ENCODE measurements at places on chromosomes 16 and 17.
A peak's percentile ranks its signal among the peaks of the same experiment; 100 is the strongest.

DNA sequence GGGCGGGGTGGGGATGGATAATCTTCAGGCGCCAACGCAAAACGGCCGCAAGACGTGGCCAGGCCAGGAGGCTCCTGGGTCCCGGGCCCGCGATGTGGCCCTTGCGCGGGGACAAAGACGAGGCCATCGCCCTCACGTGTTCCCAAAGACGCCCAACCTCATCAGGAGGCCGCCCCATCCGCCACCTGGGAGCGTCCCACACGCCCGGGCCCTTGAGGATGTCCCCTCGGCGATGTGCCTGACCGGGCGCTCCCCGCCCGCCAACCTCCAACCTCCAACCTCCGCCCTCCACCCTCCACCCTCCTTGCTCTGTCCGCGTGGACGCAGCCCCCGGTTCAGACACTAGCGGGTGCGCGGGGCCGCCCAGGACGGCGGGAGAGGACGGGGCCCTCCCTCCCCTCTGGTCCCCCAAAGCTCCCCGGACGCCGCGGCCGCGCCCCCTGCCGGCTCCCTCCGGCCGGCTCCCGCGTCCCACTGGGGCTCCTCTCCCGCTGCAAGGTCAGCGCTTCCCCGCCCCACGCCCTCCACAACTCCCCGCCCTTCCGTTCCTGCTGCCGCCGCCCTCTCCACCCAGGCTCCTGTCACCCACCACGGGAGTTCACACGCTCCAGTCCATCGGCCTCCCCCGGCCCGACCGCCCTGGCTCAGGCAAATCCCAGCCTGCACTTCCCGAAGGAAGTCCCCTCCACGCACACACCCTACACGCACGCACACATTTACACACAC, 250.8 kb upstream of the RPL38 start:
- DNase-seq = no peak

DNA sequence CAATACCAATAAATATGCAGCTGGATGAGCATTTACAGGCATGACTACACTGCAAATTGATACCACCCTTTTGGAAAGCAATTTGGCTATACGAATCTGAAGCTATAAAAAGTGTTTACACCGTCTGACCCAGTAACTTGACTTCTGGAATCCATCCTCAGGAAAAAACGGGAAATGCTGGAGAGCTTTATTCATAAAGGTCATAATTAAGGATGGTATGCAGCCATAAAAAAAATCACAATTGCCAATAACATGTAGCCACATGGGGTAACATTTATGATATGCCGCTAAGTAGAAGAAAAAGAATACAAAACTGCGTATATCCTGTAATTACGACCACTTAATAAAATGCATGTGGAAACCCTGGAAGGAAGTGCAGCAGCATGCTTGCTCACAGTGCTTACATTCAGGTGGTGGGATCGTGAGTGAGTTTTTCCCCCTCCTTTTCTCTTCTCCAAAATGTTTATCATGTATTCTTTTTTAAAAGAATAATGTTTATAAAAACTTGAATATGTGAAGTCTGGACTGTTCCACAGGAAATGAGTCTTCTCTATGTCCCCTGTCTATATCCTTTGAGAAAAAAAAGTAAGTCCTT, 34.2 kb downstream of the COPRS start:
- no peak for DNase-seq

GRCh38 chr16:64416216-64417005, 705.5 kb downstream of the CDH11 start:
- DNase-seq = peak; percentile 23

DNA sequence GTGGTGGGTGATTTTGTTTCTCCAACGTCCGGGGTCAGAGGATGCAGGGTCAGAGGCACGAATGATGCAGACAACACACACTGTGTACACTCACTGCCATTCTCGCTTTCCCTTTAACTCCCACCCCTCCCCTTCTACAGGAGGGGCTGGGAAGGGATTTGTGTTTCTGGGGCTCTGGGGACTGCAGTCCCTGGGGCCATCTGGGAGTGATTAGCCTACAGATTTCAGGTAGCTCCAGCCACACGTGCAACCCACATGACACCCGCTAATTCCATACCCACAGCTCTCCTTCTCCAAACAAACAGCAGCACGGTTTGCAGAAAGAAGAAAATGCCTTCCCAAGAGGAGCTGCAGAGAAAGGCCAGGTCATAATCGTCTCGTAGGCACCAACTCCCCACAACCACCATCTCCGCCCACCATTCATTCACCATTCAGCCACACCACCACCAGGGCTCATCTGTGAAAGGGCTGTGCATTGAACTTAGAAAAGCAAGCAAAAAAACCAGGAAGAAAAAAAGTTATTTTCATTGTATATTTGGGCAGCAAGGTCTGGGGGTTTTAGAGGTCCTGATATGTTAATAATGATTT, 9.4 kb upstream of the SOX9 start:
- DNase-seq = no peak

- no peak for DNase-seq
Measured at GRCh38 chr17:41013181-41013580, 4.3 kb upstream of the KRTAP3-1 start.

GRCh38 chr16:84482001-84482891, 22.2 kb downstream of the MEAK7 start:
- DNase-seq = no peak

- DNase-seq = no peak
Measured at GRCh38 chr16:19517424-19518089, 4.3 kb downstream of the GDE1 start.

- no peak for DNase-seq
Measured at GRCh38 chr16:22915003-22915402, 101.0 kb downstream of the HS3ST2 start.

GRCh38 chr17:74723891-74724290, 11.2 kb upstream of the CD300LF start:
- no peak for DNase-seq

DNA sequence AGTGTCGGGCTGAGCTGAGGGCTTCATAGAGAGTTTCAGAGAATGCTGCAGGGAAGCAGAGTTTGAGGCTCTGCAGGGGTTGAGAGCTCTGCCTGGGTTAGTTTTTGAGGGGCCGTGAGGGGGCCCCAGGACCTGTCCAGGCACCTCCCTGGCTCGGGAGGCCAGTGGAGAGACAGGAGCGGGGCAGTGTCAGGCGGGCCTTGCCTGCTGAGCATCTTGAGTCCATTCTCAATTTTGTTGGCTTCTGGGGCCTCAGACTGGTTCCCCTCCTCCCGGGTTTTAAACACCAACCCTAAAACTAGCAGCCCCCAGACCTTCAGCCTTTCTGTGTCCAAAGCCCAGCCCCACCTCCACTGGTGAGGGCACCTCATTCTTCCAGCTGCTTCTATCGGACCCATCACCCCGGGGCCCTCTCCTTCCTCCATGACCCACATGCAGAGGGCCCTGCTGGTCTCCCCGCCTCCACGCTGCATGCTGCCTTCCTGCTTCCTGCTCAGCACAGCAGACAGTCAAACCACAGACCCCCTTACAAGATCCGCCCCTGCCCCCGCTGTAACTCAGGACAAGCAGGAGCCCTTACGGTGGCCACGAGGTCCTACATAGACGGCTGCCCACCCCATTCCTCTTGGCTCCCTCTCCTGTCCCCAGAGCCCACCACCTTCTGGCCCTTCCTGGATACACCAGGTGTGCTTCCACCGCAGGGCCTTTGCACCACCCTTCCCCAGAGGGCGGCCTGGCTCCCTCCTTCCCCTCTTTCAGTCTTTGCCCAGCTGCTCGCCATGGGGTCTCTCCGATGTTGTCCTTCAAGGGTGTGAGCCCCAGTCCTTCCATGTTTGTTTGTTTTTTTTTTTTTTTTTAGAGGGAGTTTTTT, 3.8 kb downstream of the RNF213 start:
- DNase-seq = no peak

DNA sequence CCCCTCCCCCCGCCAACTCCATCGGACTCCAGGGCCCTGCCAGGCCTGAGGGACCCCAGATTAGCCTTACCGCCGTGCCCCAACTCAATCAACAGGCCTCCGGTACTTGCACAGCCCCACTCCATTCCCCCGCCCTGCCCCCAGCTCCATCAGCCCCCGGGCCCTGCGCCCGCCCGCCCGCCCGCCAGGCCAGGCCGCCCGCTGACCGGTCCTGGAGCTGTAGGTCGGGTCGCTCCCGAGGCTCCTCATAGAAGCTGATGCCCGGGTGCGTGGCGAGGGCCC, 308 bp downstream of the GTF3C1 start:
- no peak for DNase-seq

GRCh38 chr17:296379-296778, 56.2 kb downstream of the RPH3AL start:
- no peak for DNase-seq

DNA sequence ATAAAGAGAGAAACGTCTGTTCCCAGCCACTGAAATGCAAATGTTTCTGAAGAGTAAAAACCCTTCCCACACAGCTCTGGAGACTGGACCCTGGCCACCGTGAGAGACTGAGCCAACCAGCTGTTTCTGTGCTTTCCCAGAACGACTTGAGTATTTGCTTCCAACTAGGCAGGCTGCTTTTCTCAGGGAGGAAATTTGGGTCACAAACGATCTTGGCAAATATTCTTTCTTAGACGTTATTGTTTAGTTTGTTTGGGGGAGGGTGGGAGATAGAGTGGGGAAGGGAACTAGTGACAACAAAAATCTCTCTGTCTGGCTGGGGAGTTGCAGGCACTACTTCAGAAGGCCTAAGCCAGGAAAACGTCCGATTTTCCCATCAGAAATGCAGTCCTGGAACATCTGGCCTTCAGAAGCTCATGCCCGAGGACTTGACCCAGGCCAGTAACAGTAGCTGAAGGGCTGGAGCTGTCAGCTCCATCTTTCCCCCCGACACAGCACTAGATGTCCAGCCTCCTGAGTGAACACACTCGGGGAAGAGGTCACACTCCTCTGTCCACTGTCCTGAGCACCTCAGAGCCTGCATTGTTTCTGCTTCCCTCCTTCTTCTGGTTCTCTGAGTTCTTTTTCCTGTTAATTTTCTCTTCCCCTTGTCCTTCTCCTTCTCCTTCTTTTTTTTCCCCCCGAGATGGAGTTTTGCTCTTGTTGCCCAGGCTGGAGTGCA, 4.0 kb downstream of the CCDC92B start:
- DNase-seq = no peak

GRCh38 chr17:78179372-78179771, 7.5 kb downstream of the TK1 start:
- DNase-seq = no peak

- no peak for DNase-seq
Measured at GRCh38 chr17:72566671-72567484, 446.1 kb downstream of the SOX9 start.

- DNase-seq = no peak
Measured at GRCh38 chr16:70255574-70255973, 3.8 kb upstream of the EXOSC6 start.

GRCh38 chr17:29825604-29826003, 104.4 kb downstream of the SSH2 start:
- DNase-seq = no peak

DNA sequence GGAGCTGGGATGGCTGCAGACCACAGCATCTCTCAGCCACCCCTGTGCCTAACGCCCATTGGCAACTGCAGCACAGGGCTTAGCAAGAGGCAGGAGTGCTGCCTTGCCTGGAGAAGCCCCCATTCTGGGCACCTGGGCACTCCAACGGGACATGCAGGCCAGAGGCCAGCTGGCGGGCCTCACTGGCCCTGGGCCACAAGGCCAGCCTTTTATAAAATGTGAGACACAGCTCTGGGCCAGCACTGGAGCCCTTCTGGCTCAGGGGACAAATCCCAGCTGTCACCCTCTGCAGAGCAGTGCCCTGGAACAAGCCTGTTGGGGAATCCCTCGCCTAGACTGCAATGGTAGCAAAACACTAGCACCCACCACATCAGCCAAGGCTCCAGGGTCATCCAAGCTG, 171.8 kb downstream of the WSCD1 start:
- DNase-seq = no peak

GRCh38 chr17:51091635-51092034, 29.0 kb downstream of the SPAG9 start:
- no peak for DNase-seq

DNA sequence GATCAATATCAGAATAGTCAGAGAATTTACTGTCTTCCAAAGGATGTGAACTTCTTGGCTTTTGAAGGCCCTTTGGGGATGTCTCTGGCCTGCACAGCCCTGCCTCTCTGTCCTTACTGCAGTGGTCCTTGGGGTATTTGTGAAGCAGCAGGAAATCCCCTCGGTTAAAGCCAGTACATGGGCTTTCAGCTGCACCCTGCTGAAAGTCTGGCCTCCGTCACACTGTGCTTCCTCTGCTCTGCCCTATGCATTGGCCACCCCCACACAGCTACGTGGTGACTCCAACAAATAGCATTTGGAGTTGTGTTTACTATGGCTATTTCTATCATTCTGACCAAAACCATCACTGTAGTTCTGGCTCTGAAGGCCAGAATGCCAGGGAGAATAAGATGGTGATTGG, 21.2 kb downstream of the SYCE1L start:
- DNase-seq = no peak

- no peak for DNase-seq
Measured at GRCh38 chr16:86452451-86452850, 57.9 kb upstream of the FOXF1 start.

GRCh38 chr16:50425648-50426047, 56.9 kb upstream of the BRD7 start:
- DNase-seq = no peak

- DNase-seq = no peak
Measured at GRCh38 chr16:13120557-13120956, 219.2 kb downstream of the SHISA9 start.

DNA sequence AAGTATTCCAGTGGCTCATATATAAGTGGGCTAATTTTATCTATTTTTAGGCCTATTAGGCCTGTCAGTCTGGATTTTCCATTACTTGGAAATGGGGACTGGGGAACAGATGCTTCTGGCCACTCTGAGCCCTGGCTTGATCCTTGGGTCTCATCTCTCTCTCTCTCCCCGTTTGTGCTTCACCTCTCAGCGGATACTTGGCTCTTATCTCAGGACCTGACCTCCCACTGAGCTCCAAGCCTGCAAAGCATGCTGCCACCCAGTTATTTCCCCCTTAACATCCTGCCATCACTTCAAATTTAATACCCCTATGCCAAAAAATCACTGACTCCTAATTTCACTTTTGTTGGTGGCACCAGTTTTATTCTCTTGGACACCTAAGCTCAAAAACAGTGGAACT, 4.2 kb downstream of the ZNF843 start:
- DNase-seq = no peak

DNA sequence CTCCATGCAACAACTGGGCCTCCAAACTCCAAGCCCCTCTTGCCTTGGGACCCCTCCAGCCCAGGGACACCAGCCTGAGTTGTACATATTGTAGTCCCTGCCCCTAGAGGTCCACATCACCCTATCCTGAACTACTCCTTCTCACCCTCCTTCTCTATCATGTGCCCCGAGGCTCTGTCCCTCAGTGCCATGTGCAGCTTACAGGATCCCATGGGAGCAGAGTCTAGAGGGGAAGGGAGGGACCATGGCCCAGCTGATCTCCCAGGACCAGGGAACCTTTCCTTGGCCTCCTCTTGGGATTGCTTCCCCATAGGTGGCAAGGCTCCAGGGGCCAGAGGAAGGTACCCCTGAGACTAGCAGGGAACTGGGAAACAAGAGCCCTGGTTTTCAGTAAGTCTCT, 35.3 kb downstream of the TMEM132E start:
- no peak for DNase-seq

DNA sequence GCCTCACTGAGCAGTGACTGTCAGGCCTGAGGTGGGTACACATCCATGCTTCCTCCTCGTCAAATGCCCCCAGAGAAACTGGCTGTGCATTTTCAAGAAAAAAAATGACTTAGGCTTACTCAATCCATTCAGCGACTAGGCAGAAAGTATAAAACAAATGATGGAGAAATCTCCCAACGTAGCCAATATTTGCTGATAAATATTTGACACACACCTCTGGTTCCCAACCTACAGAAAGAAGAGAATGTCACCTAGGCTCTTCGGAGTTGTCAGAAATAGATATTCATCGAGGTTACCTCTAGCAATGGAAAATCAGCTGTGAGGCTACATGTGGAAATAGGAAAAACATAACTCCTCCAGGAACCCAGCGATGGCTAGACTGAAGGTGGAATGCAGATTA, 12.4 kb upstream of the TOM1L1 start:
- DNase-seq = no peak
